Skin of body (tissue), 3 donors: ENCODE measurements at places on chromosomes 12 and 14. TPM values are rescaled to one million over a fixed set of nuclear protein-coding genes. Genes with fewer than 3 reads are reported as not detected.

DNA sequence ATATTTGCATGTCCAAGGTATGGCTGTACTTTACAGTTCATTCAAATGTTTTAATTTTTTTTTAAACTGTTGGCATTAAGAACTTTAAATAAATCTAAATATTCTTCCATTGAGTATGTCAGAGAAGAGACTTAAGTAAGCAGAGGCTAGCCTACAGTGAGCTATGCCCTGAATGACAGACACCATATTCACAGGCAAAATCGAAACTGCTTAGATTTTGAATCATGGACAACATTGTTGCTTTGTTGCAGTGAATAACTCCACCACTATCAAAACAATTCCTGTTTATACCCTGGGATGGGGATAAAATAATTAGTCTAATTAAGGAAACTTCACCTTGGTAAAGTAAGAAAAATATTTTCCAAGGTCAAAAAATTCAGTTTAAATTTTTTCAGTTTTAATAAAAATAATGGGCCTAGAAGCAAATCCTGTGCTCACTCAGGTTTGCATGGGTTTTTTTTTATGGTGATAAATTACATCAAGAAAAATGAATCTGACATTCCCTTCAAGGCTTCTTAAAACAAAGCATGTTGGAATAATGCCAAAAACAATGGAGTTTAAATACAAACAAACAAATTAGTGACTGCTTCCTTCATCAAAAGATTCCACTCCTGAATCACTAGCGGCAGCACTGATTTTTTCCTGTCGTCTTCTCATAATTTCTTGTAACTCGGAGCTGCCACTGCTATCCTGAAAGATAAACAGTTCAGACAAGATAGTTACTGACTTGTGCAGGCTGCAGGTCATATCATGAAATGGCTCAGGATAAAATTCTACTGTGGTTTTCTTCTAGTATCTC, 168.2 kb downstream of the EPS8 start:
- DNase-seq, result no peak

DNA sequence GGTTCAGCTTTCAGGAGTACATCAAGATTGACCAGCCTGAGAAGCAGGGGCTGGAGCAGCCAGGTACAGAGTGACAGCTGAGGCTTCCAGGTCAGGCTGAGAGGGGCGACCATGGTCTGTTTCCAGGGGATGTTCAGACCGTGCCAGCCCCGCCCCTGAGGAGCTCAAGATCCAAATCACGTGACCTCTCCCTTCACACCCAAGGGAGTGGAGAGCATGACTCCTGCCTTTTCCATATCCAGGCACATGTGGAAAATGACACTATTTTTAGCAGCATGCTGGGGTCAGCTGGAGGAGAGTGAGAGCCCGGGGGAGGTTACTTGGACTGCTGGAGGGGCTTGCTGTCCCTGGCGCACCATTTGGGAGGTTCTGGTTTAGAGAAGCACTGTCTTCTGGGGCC, 92.7 kb downstream of the B4GALNT3 start:
- DNase-seq, result no peak

- no peak for DNase-seq
Observed at GRCh38 chr12:72295101-72295500, 22.9 kb downstream of the TRHDE start.

GRCh38 chr12:54167500-54167896, 21.3 kb downstream of the SMUG1 start:
- DNase-seq, result no peak

- no peak for DNase-seq
Observed at GRCh38 chr12:57983858-57984505, 42.6 kb downstream of the ATP23 start.

GRCh38 chr14:82079553-82079952, 545.9 kb upstream of the SEL1L start:
- no peak for DNase-seq

DNA sequence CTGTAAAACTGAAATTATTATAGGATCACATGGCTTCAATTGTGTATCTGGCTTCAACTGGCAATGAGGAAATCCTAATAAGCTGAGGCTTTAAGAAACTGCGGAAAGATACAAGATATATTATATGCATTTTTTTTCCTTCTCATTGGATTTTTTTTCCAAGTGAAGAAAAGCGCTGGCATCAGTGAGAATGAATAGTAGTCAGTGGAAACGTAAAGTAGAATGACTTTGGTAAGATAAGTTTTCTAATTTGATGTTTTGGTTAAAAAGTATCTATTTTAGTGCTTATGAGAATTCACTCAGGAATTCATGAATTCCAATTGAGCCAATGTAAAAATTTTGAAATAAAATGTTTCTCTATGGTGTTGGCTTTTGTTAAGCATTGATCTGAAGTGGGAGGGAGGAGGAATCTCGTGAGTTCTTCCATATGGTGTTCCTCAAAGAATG, 173.5 kb upstream of the FRMD6 start:
- peak; percentile 88 for DNase-seq

DNA sequence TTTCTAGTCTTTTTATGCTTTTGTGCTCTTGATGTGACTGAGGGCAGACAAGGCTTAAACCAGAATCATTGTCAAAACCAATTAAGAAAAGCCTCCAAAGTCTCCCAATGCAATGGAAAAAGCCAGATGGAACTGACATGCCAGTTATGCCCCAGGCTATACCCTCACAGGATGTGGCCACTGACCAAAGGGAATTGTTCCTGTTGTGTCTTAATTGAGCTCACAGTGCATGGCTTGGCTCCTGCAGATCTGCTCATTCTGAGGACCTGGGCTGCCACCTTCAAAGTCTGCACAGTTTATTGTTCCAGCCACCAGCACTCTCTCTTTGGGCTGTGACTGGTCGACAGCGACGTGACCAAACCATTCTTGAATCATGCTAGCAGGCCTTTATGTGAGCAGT, 17.1 kb upstream of the BICD1 start:
- DNase-seq, result no peak

GRCh38 chr12:56189099-56189917, at the start of gene SMARCC2:
Gene SMARCC2 (minus strand): TSS chr12:56189483. CDS start chr12:56189461, 22 bp downstream.
- peak; percentile 84 for DNase-seq

- DNase-seq, result no peak
Observed at GRCh38 chr12:42255221-42255865, 17.3 kb upstream of the YAF2 start.

DNA sequence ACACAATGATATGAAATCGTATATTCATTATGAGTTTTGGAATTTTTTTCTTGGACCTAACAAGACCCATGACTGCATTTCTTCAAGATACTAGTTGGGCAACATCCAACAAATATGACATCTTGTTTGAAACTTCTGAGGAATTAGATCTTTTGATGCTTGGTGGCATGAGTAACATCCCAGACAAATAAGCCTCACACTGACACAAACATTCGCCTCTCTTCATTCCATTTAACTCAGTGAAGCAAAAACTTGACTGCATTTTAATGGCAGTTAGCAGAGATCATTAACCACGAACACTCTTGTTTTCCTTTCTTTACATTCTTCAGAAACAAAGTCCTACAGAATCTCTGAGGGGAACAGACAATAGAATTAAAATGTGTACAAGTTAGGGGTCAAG, 758.3 kb downstream of the C12orf50 start:
- no peak for DNase-seq

- DNase-seq, result no peak
Observed at GRCh38 chr12:49698619-49699545, 8.3 kb downstream of the FMNL3 start.

DNA sequence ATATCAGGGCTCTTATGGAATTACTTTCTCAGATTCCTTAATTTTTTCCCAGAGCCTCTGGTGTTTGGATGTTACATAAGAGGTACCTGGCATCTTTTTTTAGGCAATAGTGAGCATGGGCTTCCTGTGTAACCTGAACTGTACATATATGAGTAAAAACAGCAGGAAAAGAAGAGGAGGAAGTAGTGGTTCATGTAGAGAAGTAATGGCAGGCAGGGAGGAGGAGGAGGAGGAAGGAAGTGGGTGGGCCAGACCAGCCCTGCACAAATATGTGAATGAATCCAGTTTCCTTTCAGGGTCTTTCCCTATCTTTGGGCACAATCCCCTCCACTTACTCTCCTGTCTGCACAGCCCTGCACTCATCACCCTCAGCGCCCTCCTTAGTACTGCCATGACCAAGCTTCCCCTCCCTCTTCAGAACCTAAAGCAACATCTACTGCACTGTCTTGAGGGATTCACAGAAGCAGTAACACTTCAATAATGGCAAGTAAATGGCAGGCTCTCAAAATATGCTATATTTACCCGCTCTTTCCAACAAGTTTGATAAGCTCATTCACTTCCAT, 40.9 kb upstream of the GSG1 start:
- DNase-seq, result no peak

DNA sequence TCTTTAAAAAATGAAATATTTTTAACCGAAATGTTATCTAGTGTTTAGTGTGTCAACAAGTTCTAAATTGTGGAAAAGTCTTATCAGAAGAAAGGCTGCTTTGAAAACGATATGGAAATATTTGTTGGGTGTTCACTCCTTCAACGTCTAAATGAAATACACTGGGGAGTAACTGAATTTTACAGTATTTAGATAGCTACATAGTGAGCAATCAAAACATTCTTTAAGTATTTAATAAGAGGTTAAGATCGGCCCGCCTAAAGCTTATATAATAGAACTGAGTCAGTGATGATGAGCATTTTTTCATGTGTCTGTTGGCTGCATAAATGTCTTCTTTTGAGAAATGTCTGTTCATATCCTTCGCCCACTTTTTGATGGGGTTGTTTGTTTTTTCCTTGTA, 228.3 kb downstream of the RAD51B start:
- no peak for DNase-seq

DNA sequence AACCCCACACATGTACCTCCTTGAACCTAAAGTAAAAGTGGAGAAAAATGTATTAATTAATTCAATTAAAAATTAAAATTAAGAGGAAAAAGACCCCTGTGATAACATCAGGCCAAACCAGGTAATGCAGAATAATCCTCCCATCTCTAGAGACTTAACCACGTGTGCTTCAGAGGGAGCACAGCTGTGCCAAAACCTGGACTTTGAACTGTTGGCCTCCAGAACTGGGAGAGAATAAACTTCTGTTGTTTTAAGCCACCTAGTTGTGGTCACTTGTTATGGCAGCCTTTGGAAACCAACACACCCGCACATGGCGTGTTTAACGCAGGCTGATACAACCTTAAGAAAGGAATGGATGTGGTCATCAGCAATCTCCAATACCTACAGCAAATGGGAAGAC, 23.8 kb downstream of the OAS2 start:
- no peak for DNase-seq

The ASB2 gene
- 6.1 TPM for total RNA-seq

DNA sequence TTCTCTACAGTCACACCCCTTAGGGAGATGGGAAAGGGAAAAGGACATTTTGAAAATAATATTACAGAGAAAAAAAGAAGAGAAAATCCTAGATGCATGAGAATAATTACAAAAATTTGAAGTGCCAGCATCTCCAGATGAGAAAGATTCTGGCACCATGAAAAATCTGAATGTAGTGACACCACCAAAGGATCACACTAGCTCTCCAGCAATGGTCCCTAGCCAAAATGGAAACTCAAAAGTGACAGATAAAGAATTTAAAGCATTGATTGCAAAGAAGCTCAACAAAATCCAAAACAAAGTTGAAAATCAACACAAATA, 27.4 kb upstream of the GARIN6 start:
- DNase-seq, result no peak

The PLEKHD1 gene
- 0.20 TPM for total RNA-seq

The VRTN gene
- total RNA-seq, result 0.20 TPM

DNA sequence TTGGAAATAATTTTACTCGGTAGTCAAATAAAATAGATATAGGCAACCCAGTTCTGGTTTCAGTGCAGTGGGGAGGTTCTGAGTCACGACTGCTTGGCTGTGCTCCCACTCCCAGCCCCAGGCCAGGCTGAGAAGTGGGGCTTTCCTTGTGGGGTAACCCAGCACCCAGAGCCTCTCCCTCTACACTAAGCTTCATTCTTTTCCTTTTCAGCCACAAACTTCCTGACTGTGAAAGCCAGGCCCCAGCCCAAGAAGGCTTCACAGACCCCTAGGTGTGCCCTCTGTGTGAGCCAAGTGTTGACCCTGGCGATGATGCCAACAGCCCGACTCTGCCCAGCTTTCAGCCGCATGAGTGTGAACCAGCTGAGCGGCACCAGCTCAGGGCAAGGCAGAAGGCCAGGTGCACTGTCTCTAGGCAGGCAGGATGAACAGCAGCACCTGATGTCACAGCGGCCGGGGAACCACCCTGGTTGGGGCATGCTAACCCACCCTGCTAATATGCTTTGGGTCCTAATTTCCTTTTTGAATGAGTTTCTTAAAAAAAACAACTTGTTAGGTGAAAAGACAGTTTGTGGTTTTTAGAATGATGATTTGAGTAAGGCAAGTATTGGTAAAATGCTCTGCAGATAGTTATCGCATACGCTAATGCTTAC, 42.2 kb upstream of the ATP23 start:
- DNase-seq, result no peak

GRCh38 chr12:46332260-46332659, 40.3 kb downstream of the SLC38A2 start:
- no peak for DNase-seq

The AMHR2 gene
- total RNA-seq, result not detected

The PKP2 gene
- 11.5 TPM for total RNA-seq

DNA sequence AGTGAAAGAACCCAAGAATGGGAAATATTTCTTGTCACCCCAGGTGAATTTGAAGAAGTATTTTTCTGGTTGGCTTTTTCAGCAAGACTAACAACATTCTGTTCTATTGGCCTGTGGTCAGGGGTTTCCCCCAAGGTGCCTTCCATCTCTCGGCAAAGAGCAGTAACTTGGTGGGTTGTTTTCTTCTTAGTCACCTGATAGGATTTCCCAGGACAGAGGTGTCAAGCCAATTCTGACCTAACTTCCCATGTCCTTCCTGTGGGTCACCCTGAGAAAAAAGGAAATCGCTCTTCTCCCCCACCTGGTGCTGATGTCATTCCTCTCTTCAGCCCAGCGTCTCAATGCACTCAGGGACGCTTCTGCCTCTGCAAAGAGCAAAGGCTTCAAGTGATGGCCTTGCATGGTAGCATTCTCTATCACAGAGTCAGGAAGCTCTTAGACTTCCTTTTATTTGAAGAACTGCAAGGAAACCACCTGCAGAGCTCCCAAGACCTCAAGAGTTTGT, 16.1 kb upstream of the IFNG start:
- DNase-seq, result no peak

The APOF gene
- total RNA-seq, result not detected

The BCL11B gene
- total RNA-seq, result 17.6 TPM

DNA sequence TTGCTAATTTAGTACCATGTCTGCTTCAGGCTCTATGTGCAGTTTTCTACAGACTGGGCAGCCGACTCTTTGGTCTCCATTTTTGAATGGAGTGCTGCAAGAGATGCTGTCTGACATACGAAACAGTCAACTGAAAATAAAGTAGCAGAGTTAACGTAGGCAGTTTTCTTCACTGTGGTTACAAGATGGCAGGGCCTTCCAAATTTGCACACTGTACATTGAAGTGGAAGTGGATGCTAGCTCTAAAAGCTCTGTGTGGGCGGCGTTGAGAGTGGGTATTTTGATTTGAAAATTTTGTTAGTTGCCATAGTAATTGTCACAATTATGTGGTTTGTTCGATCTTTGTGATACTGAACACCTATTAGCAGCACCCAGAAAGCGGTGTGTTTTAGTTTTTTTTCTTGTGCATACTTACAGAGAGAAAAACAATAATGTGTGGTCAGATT, 154.9 kb upstream of the ATP2B1 start:
- DNase-seq, result no peak

GRCh38 chr14:89032086-89032649, 207.7 kb downstream of the TTC8 start:
- DNase-seq, result no peak
